CD4-positive, alpha-beta T cell treated with Interleukin-15 for 4 hours (primary cell): ENCODE measurements at places on chromosomes 5 and 9.

- peak; percentile 71 for DNase-seq
Observed at GRCh38 chr5:76337953-76338451, 65.1 kb upstream of the IQGAP2 start.

DNA sequence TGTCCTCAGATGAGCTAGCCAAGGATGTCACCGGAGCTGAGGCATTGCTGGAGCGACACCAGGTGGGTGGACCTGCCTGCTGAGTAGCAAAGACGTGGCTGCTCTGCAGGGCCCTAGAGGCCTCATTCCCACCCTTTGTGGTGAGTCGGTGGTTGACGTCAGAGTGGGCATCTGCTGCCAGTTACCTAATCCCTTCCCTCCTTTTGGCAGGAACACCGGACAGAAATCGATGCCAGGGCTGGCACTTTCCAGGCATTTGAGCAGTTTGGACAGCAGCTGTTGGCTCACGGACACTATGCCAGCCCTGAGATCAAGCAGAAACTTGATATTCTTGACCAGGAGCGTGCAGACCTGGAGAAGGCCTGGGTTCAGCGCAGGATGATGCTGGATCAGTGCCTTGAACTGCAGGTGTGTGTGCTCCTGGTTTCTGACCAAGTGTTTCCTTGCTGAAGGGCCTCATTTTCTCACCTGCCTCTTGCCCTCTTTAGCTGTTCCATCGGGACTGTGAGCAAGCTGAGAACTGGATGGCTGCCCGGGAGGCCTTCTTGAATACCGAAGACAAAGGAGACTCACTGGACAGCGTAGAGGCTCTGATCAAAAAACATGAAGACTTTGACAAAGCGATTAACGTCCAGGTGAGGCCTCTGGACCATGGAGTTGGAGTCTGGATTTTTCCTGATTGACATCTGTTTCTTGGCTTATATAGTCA is 48.9 kb downstream of the DYNC2I2 start:
- DNase-seq, result no peak

DNA sequence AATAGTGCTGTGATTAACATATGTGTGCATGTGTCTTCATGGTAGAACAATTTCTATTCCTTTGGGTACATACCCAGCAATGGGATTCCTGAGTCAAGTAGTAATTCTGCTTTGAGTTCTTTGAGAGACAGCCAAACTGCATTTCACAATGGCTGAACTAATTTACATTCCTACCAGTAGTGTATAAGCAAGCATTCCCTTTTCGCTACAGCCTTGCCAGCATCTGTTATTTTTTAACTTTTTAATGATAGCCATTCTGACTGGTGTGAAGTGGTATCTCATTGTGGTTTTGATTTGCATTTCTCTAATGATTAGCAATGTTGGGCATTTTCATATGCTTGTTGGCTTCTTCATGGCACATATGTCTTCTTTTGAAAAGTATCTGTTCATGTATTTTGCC is 308.5 kb downstream of the ARRDC3 start:
- no peak for DNase-seq

DNA sequence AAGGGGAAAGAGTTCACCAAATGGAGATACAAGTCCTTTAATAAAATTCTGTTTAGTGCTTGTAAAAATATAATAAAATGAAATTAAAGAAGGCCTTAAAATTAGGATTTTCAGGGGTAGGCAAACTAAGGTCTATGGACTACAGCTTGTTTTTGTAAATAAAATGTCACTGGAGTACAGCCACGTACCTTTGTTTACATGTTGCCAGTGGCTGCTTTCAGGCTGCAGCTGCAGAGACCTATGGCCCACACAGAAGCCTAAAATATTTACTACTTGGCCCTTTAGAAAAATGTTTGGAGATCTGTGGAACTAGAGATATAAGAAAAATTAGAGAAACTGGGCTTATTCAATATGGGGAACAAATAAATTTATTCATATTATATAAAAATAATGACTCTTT is 122.8 kb downstream of the RPS23 start:
- DNase-seq, result no peak

DNA sequence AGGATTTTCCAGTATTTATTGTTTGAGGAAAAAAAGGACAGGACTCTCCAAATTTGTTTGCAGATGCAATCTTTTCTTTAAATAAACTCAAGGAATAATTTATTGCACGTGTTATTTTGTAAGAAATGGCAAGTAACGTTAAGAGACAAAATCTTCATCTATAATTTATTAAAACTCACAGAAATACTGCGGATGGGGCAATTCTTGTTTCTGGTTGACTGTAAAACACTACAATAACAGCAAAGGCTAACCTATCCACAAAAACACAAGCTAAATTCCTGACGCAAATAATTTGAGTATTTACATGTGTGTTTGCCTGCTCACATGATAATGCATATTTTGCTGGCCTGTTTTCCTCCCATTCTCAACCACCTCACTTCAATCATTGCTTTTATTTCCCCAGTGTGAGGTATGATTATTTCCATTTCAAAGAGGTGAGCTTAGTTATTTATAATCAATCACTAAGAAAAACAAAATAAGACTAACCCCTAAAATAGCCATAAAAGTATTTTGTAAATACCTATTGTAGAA is 619.4 kb downstream of the PDE4D start:
- no peak for DNase-seq

GRCh38 chr5:117188211-117188610 is 613.6 kb upstream of the SEMA6A start:
- no peak for DNase-seq

DNA sequence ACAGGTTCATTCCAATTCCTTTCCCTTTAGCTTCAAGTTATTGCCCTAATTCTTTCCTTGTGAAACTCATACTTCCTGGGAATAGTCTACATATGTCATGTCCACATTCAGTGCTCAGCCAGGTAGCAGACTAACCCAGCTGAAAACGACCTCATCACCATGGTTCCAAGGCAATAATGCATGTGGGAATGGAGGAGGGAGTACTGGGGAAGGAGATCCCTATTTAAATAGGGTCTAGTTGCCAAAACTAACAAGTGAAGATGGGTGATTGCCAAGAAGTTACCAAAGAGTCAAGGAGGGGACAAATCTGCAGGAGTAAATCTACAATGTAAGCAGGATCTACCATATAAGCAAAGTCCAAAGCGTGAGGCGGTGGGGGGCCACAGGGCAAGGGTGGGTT is 47.3 kb upstream of the MCTP1 start:
- no peak for DNase-seq

- DNase-seq, result no peak
Observed at GRCh38 chr9:14417237-14417636, 103.3 kb upstream of the NFIB start.

- DNase-seq, result no peak
Observed at GRCh38 chr5:126002222-126002897, 420.8 kb upstream of the GRAMD2B start.

DNA sequence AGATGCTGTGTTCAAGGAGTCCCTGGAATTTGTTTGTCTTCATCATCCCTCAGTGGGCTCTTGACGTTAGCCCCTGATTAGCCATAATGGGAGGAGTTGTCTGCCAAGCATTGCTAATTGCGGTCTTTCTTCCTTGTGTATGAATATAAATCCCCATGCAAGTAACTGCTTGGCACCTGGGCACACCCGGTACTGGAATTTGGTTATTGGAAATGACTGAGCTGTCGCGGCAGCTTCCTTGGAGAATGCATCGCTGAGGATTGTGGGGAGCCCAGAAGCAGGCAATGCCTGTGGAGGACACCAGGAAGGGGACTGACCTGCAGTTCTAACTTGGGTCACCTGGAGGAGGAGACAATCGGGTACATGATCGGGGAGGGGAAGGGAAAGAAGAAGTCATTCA is 53.3 kb upstream of the CTSL start:
- DNase-seq, result no peak

GRCh38 chr5:109848130-109848529 is 158.4 kb downstream of the MAN2A1 start:
- DNase-seq, result no peak

DNA sequence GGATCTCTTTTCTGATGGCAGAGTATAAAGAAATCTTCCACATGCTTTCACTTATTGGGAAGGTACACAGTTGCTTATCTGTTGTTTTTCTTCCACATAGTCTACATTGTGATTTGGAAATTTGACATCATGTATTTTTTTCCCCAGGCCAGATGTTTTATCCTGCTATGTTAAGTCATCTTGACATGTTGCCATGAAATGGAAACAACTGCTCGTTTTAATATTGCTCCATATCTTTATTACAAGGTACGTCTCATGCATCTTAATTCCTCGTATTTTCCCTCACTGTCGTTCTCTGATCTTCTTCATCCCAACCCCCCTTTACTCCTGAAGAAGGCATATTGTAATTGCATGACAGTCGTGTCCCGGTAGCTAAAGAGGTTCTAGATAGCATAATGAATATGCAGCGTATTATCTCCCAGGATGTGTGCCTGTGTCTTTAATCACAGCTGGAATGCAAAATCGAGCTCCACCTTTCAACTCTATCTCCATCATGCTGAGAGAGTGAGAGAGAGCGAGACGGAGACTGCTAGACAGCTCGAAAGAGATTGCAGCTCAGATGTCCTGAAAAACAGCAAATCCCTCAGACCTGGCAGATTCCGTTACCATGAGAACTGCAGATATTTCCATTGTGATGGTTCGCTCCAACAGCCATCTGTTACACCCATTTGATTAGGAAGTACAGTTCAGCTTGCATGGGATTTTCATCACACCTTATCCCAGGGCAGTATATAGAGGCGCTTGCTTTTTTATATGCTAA is 281.7 kb downstream of the TMEM38B start:
- no peak for DNase-seq

GRCh38 chr9:25260046-25260445 is 418.2 kb downstream of the TUSC1 start:
- DNase-seq, result no peak

DNA sequence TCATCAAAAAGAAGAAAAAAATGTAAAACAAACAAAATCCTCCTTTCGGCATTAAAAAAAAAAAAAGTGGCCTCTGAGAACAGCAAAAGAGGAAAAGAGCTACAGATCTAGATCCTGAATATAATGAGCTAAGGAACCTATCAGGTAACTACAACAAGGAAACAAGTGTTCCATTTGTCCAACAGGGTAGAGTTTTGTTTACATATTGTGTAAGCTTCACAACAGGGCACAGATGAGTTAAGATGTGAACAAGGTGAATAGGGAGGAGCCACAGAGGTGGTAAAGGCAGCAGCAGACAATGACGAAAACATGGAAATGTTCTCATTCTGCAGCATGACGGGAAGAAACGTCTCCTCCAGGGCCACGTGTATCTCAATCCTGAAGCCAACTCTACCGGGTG is 14.4 kb downstream of the ELP1 start:
- DNase-seq, result no peak
